ENCODE measurements at places on chromosomes 3 and 15.

GRCh38 chr15:62020576-62021160, 39.6 kb downstream of the VPS13C start:
- no peak for DNase-seq

- no peak for DNase-seq
These were observed 21.9 kb upstream of the MINAR1 start for GRCh38 chr15:79410237-79410636.

- DNase-seq = no peak
These were observed 12.0 kb downstream of the STARD5 start for GRCh38 chr15:81311752-81312464.

- no peak for DNase-seq
These were observed 2.0 kb downstream of the TM2D3 start for GRCh38 chr15:101650145-101650544.

DNA sequence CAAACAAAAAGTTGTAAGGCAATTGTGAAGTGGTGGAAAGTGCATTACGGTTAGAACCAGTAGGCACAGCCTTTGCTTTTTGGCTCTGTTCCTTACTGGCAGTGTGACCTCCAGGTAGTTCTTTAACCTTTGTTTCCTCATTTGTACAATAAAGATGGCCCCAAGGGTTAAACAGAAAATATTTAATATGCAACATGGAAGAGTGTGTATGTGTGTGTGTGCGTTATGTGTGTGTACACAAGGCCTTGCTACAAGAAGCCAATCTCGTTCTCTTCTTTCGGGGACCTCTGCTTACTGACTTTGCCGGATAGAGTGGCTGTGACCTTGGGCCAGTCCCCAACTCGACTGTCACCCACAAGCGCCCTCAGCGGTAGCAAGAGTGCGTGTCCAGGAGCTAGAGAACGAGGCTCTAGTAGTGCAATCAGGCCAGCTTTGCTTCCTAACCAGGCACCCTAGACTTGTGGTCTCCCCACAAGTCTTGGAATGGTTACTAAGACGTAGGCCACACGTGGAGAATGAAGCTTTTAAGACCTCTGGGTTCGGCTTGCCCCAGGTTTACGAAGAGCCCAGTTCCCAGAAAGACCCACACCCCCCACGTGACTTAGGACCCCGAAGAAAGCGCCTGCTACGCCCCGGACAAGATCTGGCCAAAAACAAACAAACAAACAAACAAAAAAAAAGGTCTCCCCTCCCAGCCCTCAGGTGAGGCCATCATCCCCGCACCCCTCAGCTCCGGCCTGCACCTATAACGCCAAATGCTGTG, 593 bp downstream of the CIAO2A start:
- no peak for DNase-seq

- DNase-seq = peak; percentile 53
These were observed 4.1 kb upstream of the GCSAM start for GRCh38 chr3:112136959-112137693.

DNA sequence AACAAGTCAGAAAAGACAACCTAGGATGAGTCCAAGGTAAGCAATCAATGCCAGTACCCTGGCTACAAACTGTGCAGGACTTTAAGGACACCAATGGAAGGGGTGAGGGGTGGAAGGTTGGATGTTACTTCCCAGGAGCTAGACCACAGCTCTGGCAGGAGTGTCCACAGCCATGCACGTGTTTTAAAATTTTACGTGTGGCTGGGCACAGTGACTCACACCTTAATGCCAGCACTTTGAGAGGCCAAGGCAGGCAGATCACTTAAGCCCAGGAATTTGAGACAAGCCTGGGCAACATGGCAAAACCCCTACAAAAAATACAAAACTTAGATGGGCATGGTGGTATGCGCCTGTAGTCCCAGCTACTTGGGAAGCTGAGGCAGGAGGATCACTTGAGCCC, 14.7 kb upstream of the HDC start:
- DNase-seq = no peak

DNA sequence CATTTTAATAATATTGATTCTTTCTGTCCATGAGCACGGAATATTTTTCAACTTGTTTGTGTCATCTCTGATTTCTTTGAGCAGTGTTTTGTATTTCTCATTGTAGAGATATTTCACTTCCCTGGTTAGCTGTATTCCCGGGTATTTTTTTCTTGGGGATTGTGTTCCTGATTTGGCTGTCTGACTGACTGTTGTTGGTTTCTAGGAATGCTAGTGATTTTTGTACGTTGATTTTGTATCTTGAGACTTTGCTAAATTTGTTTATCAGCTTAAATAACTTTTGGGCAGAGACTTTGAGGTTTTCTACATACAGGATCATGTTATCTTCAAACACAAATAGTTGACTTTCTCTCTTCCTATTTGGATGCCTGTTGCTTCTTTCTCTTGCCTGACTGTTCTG, 418.8 kb upstream of the ALCAM start:
- DNase-seq = no peak

DNA sequence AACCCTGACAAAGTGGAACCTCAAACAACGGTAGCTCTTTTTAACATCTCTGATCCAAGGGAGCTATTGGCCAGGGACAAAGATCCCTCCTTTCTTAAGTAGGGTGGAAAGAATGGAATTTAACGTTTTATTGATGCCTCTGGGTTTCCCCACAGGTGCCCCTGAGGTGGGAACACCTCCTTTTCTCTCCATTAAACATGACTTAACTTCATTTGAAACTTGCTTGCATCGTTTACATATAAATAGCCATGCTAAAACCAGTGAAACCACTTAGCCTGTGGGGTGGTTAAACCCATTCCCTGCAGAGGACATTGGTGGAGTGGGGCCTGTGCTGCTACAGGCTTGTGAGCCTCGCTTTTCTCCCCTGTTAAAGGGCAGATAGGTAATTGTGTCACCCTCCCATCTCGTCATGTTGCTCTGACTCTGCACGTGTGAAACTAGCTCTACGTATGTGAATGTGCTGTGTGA, 9.7 kb downstream of the CGNL1 start:
- no peak for DNase-seq

DNA sequence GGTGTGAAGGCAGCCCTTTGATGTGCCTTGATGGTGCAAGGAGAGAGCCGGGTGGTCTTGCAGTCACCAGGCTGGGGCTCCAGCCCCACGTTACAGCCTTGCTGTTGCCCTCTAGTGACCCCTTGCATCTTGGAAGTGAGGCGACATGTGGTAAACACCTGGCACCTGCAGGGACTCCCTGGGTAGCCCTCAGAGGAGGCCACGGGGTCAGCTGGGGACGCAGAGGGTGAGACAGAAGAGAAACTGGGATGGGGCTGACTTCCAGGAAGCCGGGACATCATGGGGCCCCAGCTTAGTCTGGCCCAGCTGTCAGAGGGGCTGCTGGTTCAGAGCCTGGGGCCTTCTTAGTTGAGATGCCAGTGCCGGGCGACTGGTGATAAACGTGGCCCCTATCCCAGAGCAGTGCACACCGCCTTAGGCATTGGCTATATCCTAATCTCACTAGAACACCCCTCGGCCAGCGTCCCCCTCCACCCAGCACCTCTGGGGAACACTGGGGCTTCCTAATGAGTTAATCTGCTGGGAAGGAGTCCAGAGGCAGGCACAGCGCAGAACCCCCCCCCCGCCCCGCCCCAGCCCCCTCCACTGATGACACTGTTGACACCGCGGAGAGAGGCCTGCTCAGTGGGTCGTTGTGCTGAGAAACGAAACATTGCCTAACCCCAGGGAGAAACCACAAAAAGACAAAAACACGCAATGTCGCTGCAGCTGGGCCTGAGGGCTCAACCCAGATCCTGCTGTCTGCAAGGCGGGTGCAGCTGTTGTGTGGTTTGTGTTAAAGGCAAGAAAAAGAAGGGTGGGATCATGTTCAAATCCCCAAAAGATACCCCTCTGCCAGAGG, 60.5 kb upstream of the KLF13 start:
- peak; percentile 88 for DNase-seq

DNA sequence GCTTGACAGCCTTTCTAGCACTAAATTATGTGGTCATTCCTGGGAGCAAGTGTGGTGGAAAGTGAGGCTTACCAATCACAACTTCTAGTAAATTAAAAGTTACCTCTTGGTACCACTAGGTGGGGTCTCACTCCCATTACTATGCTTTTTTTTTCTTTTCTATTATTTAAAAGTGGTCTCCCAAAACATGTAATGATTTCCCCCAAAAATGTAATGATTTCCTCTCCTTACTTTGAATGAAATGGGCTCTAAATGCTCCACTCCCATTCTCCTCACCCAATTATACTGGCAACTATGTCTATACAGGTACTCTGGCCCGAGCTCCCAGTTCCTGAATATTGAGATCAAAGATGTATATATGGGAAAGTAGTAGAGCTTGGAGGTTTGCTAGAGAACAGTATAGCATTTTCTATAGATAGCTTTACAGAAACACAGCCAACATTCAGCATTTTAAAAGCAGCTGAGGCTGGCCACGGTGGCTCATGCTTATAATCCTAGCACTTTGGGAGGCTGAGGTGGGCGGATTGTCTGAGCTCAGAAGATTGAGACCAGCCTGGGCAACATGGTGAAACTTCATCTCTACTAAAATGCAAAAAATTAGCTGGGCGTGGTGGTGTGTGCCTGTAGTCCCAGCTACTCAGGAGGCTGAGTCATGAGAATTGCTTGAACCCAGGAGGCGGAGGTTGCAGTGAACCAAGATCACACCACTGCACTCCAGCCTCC, 70.9 kb downstream of the DCUN1D1 start:
- no peak for DNase-seq

DNA sequence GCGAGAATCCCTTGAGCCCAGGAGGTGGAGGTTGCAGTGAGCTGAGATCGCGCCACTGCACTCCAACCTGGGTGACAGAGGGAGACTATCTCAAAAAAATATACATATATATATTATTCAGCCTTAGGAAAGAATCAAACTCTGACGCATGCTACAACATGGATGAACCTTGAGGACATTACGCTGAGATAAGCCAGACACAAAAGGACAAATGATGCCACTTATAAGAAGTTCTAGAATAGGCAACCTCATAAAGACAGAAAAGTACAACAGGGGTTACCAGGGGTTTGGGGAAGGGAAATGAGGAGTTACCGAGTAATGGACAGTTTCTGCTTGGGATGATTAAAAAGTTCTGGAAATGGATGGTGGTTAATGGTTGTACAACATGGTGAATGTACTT, 727 bp downstream of the PDHB start:
- DNase-seq = no peak

- DNase-seq = no peak
These were observed 6.9 kb downstream of the ADAMTS7 start for GRCh38 chr15:78804391-78804792.

DNA sequence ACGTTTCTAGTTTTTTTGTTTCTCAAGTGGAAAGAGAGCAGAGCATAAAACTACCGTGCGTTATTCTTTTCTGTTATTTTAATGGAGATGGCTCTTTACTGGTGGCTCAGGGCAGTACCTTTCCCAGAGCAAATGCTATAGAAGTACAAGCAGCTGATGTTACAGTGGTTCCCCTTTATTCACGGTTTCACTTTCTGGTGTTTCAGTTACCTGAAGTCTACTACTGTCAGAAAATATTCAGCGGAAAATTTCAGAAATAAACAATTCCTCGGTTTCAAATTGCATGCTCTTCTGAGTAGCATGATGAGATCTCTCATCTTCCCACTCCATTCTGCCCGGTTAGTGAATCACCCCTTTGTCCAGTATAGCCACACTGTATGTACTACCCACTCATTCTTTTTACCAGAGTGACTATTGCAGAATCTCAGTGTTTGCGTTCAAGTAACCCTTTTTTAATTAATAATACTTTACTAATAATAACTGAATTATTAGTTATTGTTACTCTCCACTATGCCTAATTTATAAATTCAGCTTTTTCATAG, 597.5 kb upstream of the ROBO2 start:
- no peak for DNase-seq
